ENCODE measurements at places on chromosomes 2 and 18.

- no peaks in the 10 kb centered on the region for H3K36me3 ChIP-seq
- no peaks in the 10 kb centered on the region for H3K4me1 ChIP-seq
- no peaks in the 10 kb centered on the region for H3K27me3 ChIP-seq
- H3K4me3 ChIP-seq, result no peak overlapping the region
- H3K27ac ChIP-seq, result no peak overlapping the region
- no peak for DNase-seq
Observed at GRCh38 chr2:142041105-142041504, 89.7 kb downstream of the LRP1B start.

- H3K4me3 ChIP-seq, result peak within 1 kb of the TSS; percentile 80
- peaks cover 2% of the 10 kb centered on the region for H3K4me1 ChIP-seq
Observed at GRCh38 chr2:235493775-235494715, at the start of gene AGAP1. Gene AGAP1, plus strand, starts transcription at chr2:235494043.

GRCh38 chr2:46227674-46228289, 69.4 kb upstream of the EPAS1 start:
- peaks cover 12% of the 10 kb centered on the region for H3K4me1 ChIP-seq
- DNase-seq, result no peak
- H3K4me3 ChIP-seq, result no peak overlapping the region

DNA sequence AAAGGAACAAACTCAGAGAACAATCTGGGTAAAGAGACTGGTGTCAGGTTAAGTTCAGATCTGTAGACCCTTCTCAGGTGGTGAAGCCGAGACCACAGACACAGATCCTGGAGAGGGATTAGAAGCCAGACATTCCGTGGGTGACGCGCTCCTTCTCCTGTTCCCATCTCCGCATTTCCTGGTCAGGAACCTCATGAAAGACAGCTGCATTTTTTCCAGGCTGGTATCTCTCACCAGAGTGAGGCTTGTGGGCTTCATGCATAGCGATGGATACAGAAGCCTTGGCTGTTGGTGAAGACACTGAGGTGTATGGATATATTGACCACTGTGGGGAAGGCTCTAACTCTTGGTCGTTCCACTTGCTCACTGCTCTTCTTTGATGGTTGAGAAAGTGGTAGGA, 152.6 kb downstream of the FAM210A start:
- H3K36me3 ChIP-seq, result no peaks in the 10 kb centered on the region
- H3K4me3 ChIP-seq, result no peak overlapping the region
- DNase-seq, result no peak
- peaks cover 20% of the 10 kb centered on the region for H3K4me1 ChIP-seq

- no peak overlapping the region for H3K4me3 ChIP-seq
- H3K27ac ChIP-seq, result no peak overlapping the region
- H3K27me3 ChIP-seq, result no peaks in the 10 kb centered on the region
- peaks cover 2% of the 10 kb centered on the region for H3K4me1 ChIP-seq
Observed at GRCh38 chr18:26421503-26421902, 126.8 kb downstream of the KCTD1 start.

- H3K4me1 ChIP-seq, result no peaks in the 10 kb centered on the region
- DNase-seq, result no peak
- H3K27ac ChIP-seq, result no peak overlapping the region
Observed at GRCh38 chr18:26700728-26701127, 152.4 kb upstream of the KCTD1 start.

GRCh38 chr2:230956827-230957755, 32.0 kb upstream of the GPR55 start:
- peaks cover 2% of the 10 kb centered on the region for H3K36me3 ChIP-seq
- H3K27ac ChIP-seq, result peak overlapping the region; percentile 70
- DNase-seq, result no peak
- peaks cover 26% of the 10 kb centered on the region for H3K27me3 ChIP-seq
- H3K4me3 ChIP-seq, result peak overlapping the region; percentile 91

DNA sequence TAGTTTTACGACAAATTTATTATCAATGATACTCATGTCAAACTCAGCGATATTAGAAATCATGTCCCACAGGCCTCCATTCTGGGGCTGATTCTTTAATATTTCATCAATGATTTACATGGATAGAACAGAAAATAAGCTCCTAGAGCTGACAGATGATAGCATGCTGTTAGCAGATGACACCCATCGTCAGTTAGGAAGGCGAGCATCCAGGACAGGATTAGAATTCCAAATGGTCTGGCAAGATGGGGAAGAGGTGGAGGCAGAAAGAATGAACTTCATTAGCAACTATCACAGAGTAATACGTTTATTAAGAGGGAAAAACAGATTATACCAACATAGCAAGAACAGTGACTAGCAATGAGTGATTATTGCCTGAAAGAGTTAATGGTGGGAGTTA, 46.2 kb upstream of the ACVR1 start:
- no peaks in the 10 kb centered on the region for H3K36me3 ChIP-seq
- no peak for DNase-seq
- H3K4me1 ChIP-seq, result no peaks in the 10 kb centered on the region
- H3K27ac ChIP-seq, result no peak overlapping the region

- H3K36me3 ChIP-seq, result no peaks in the 10 kb centered on the region
- H3K27me3 ChIP-seq, result no peaks in the 10 kb centered on the region
- no peak overlapping the region for H3K27ac ChIP-seq
Observed at GRCh38 chr2:48203668-48204067, 297.4 kb upstream of the FBXO11 start.

GRCh38 chr2:183408562-183408961, 284.3 kb downstream of the NUP35 start:
- no peaks in the 10 kb centered on the region for H3K4me1 ChIP-seq
- no peaks in the 10 kb centered on the region for H3K27me3 ChIP-seq
- no peak overlapping the region for H3K4me3 ChIP-seq
- peaks cover 2% of the 10 kb centered on the region for H3K36me3 ChIP-seq
- no peak for DNase-seq

GRCh38 chr2:100427627-100428258, 10.3 kb upstream of the CHST10 start:
- peaks cover 2% of the 10 kb centered on the region for H3K4me1 ChIP-seq
- peaks cover 12% of the 10 kb centered on the region for H3K27me3 ChIP-seq
- H3K36me3 ChIP-seq, result peaks cover 1% of the 10 kb centered on the region
- DNase-seq, result peak; percentile 63
- H3K4me3 ChIP-seq, result no peak overlapping the region

- peaks cover 2% of the 10 kb centered on the region for H3K4me1 ChIP-seq
- H3K36me3 ChIP-seq, result no peaks in the 10 kb centered on the region
- no peaks in the 10 kb centered on the region for H3K27me3 ChIP-seq
- H3K4me3 ChIP-seq, result no peak overlapping the region
Observed at GRCh38 chr18:3511980-3512379, 62.0 kb downstream of the TGIF1 start.

- H3K4me3 ChIP-seq, result peak overlapping the region; percentile 93
- peak overlapping the region; percentile 97 for H3K27ac ChIP-seq
- no peak for DNase-seq
- H3K36me3 ChIP-seq, result peaks cover 7% of the 10 kb centered on the region
- peaks cover 38% of the 10 kb centered on the region for H3K4me1 ChIP-seq
- H3K27me3 ChIP-seq, result no peaks in the 10 kb centered on the region
Observed at GRCh38 chr2:218566296-218566695, 1.9 kb downstream of the USP37 start.

GRCh38 chr2:239025951-239026461, 178.1 kb downstream of the TWIST2 start:
- H3K27ac ChIP-seq, result no peak overlapping the region
- H3K36me3 ChIP-seq, result no peaks in the 10 kb centered on the region
- no peak overlapping the region for H3K4me3 ChIP-seq
- no peak for DNase-seq

DNA sequence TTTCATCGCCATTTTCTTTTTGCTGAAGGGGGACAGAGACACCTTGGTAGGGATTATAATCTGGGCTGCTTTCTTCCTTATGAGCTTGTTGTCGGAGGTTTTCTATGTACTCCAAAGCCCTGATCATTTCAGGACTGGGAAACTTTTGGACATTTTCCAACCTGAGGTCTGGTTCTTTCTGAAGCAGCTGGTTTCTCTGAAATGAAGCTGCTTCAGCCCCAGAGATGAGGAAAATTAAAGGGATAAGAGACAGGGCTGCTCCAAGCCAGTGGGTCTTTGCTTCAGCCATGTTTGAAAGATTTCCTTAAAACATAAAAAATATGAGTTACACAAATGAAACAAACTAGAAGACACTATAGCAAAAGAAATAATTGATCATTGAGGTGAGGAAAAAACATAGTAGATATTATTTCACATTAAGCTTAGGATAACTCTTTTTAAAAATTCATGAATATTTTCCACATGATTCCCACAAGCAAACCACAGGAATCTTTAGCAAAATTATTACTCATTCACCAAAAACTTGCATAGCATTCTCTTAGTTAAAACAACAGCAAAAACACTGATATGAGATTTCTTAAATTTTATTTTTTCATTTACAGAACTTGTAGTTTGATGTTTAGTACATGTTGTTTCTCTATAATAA, 3.0 kb downstream of the SCG2 start:
- no peak for DNase-seq
- no peaks in the 10 kb centered on the region for H3K4me1 ChIP-seq
- no peaks in the 10 kb centered on the region for H3K36me3 ChIP-seq
- no peak overlapping the region for H3K27ac ChIP-seq

- H3K36me3 ChIP-seq, result no peaks in the 10 kb centered on the region
- H3K27me3 ChIP-seq, result peaks cover 2% of the 10 kb centered on the region
- no peak for DNase-seq
- H3K4me1 ChIP-seq, result no peaks in the 10 kb centered on the region
- no peak overlapping the region for H3K27ac ChIP-seq
- H3K4me3 ChIP-seq, result no peak overlapping the region
Observed at GRCh38 chr2:121836611-121837010, 81.2 kb downstream of the TSN start.

- H3K4me1 ChIP-seq, result peaks cover 6% of the 10 kb centered on the region
- H3K27ac ChIP-seq, result no peak overlapping the region
- no peak overlapping the region for H3K4me3 ChIP-seq
- H3K36me3 ChIP-seq, result no peaks in the 10 kb centered on the region
- no peak for DNase-seq
Observed at GRCh38 chr18:54612237-54612636, 21.2 kb downstream of the DYNAP start.

DNA sequence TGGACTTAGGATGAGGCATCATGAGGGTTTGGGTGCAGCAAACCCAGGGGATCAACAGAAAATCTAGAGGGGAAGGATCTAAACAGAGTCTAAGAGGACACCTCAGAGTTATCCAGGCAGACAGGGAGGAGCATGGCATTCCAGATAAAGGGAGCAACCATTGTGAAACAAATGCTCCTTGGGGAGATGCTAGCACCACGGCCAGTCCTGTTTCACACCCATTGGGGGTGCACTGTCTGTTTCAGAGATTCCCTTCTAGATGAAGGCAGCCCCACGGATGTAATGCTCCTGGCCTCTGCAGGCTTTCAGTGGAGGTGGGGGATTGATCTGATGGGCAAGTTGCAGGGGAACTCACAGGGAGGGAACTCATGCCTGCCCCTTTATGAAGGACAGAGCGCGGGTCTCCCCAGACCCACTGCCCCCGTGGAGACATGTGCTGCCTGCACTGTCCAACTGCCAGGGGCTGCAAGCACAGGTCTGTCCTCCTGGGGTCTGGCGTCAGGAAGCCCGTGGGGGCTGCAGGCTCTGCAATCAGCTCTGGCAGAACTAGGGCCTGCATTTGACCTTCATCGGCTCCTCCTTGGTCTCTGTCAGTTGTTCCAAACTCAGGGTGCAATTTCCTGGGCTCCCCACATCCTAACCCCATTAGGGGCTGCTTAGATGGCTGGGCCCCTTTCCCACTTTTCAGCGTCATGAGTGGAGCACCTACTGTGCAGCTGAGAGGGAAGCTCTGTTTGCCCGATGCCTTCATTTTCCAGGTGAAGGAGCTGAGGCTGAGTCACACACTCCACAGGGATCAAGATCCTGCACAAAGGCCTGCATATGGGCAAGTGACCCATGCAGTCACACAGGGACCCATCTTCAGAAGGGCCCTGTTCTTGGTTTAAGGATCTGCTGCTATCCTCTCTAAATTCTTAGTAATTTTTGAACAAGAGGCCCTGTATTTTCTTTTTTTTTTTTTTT, 163.4 kb downstream of the ARL4C start:
- no peaks in the 10 kb centered on the region for H3K36me3 ChIP-seq
- peaks cover 15% of the 10 kb centered on the region for H3K4me1 ChIP-seq
- DNase-seq, result no peak
- no peak overlapping the region for H3K4me3 ChIP-seq
- no peak overlapping the region for H3K27ac ChIP-seq

DNA sequence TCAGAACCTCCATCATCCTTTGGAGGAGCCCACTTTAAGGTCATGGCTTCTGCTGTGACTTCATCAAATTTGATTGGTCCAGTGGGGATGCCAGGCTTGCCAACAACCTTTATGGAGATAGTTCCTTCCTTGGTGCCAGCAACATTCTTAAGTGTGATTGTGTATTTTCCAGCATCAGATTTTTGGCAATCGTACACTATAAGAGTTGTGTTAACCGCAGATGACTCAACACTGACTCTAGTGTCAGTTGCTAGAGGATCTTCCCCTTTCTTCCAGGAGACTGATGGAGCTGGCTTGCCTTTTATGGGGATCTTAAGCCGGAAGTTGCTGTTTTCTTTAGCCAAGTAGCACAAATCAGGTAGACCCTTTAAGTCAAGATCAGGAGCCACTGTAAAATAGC, 98.7 kb downstream of the PLEKHA3 start:
- H3K27ac ChIP-seq, result no peak overlapping the region
- DNase-seq, result no peak
- no peaks in the 10 kb centered on the region for H3K4me1 ChIP-seq
- no peak overlapping the region for H3K4me3 ChIP-seq

DNA sequence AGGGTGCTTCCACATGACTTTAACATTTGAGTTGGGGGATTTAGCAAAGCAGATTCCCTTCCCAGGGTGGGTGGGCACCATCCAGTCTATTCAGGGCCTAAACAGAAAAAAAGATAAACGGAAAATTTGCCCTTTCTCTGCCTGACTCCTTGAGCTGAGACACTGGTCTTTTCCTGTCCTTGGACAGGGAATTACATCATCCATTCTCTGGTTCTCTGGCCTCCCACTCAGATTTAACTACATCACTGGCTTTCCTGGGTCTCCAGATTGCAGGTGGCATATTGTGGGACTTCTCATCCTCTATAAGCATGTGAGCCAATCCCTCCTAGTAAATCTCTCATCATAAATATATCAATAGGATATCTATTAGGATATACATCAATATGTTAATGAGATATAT, 25.8 kb downstream of the CAPN13 start:
- H3K27me3 ChIP-seq, result peaks cover 9% of the 10 kb centered on the region
- H3K36me3 ChIP-seq, result no peaks in the 10 kb centered on the region
- no peaks in the 10 kb centered on the region for H3K4me1 ChIP-seq
- no peak for DNase-seq

- H3K36me3 ChIP-seq, result peaks cover 3% of the 10 kb centered on the region
- no peak for DNase-seq
- H3K27ac ChIP-seq, result no peak overlapping the region
- H3K27me3 ChIP-seq, result peaks cover 7% of the 10 kb centered on the region
Observed at GRCh38 chr2:153870308-153870707, 1.4 kb upstream of the GALNT13 start.

GRCh38 chr2:175107146-175107545, 60.9 kb downstream of the ATF2 start:
- H3K4me1 ChIP-seq, result peaks cover 2% of the 10 kb centered on the region
- H3K27me3 ChIP-seq, result no peaks in the 10 kb centered on the region
- H3K4me3 ChIP-seq, result no peak overlapping the region
- no peak for DNase-seq
- H3K36me3 ChIP-seq, result peaks cover 19% of the 10 kb centered on the region
- no peak overlapping the region for H3K27ac ChIP-seq

Data from memory B cell (primary cell).